ENCODE measurements at places on chromosomes 2 and 18. TPM values are rescaled to one million over a fixed set of nuclear protein-coding genes. Genes with fewer than 3 reads are reported as not detected.

- no peak for DNase-seq
Observed at GRCh38 chr2:111675419-111676194, 208.4 kb downstream of the ANAPC1 start.

- peak; percentile 100 for DNase-seq
Observed at GRCh38 chr2:189661148-189661956, at the start of gene ASNSD1. ASNSD1 (plus strand) TSS chr2:189661459; CDS start chr2:189666133, 4,674 bp downstream.

DNA sequence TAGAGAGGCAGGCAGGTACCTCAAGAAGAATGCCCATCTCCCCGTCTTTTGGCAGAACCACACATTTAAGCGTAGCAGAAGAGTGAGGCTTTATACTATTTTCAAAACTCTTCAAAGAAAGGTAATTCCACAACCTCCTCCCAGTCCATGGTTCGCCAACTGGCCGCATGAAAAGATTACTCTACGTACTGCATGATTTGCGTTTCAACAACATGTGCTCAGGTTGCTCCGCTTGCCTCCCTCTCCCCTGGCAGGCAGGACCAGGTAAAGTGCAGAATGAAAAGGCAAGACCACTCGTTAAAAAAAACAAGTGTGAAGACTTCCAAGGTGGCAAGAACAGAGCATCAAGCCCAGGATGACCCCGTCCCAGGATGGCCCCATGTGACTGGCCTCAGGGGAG, 143.7 kb downstream of the SP3 start:
- no peak for DNase-seq

- no peak for DNase-seq
Observed at GRCh38 chr18:65523461-65523860, 227.4 kb upstream of the CDH7 start.

GRCh38 chr18:64295839-64296238, 147.0 kb upstream of the LINC00305 start:
- DNase-seq = no peak

DNA sequence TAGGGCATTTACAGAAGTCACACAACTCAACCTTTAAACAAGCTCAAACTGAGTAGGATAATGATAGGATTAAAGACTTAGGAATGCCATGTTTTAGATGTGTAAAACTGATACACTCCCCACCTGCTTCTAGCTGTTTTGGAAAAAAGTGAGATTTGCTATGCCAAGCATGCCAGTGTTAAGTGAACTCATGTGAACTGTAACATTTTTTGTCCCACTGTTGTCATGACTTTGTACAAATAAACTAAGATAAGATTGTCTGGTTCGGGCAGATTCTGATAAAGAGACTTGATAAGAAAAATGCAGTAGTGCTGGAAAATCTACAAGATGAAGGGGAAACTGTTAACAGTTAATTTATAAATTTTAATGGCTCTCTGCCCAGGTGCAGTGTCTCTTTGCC, 66.5 kb downstream of the GLS start:
- DNase-seq = no peak

DNA sequence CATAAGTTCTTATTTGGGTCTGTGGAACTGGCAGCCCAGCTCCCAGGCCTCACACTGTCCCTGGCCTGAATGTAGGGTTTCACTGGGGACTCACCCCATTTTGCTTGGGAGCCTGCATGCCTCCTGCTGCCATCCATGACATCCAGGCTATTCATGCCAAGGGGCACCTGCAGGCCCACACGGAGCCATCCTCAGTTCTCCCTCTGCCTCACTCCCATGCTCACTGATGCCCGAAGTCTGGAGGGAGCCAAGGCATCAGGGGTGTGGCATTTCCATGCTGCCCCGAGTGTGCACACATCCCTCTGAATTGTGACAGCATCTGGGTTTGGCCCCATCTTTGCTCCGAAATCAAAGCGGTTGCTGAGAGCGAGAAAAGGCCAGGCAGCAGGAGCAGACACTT, 67.4 kb upstream of the ZNF804A start:
- no peak for DNase-seq

DNA sequence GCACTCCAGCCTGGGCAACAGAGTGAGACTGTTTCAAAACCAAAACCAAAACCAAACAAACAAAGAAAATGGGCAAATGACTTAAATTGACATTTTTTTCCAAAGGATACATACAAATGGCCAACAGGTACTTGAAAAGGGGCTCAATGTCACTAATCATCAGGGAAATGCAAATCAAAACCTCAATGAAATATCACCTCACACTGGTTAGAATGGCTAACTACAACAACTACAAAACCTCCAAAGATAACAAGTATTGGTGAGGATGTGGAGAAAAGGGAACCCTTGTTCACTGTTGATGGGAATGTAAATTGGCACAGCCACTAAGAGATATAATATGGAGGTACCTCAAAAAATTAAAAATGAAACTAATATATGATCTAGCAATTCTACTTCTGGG, 213.2 kb upstream of the HS6ST1 start:
- no peak for DNase-seq

- DNase-seq = peak; percentile 38
Observed at GRCh38 chr2:122072666-122073065, 317.2 kb downstream of the TSN start.

DNA sequence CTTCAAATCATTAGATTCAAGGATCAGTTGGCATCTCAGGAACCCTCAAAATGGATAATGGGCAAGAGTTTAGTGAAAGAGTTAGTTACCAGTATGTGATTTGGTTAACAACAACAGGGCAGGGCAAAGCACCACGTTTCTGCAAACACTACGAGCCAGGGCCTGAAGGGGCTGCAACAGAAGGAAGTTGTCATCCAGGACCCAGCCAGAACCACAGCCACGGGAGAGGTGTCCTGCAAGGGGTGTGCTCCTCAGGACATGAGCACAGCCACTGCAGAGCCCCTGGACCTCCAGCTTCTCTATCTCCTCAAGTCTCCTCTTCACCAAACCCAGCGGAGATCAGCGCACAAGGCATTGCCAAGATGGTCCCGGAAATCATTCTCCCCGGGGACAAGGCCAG, 173.3 kb upstream of the PIEZO2 start:
- DNase-seq = peak; percentile 4

DNA sequence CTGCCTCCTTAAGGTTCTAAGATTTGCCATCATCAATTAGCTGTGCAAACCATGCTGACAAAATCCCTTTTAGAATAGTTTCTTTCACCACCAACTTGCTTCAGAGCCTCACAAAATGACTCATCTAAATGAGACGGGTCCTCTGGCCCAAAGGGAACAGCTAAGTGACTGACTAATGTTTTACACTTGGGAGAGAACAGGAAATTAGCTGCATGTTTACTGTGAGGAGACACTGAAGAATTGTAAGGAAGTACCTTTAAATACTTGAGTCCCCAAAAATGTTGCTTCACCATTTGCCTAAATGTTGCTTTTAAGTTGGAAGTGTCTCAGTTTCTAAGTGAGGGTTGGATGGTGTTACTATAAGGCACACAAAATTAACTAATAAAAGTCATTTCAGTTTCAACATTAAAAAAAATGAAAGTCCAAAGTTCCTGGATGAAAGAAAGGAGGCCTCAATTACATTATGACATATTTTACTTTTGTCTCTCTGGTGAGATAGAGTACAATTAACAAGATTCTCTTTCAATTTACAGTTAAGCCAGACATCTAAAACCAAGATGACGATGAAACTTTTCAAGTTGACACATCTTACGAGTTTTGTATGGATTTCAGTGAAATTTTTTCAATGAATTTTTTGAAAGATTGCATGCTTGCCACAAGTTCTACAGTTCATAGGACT, 229.1 kb upstream of the FN1 start:
- DNase-seq = peak; percentile 96

GRCh38 chr2:54704688-54705605, 18.5 kb upstream of the EML6 start:
- peak; percentile 78 for DNase-seq

DNA sequence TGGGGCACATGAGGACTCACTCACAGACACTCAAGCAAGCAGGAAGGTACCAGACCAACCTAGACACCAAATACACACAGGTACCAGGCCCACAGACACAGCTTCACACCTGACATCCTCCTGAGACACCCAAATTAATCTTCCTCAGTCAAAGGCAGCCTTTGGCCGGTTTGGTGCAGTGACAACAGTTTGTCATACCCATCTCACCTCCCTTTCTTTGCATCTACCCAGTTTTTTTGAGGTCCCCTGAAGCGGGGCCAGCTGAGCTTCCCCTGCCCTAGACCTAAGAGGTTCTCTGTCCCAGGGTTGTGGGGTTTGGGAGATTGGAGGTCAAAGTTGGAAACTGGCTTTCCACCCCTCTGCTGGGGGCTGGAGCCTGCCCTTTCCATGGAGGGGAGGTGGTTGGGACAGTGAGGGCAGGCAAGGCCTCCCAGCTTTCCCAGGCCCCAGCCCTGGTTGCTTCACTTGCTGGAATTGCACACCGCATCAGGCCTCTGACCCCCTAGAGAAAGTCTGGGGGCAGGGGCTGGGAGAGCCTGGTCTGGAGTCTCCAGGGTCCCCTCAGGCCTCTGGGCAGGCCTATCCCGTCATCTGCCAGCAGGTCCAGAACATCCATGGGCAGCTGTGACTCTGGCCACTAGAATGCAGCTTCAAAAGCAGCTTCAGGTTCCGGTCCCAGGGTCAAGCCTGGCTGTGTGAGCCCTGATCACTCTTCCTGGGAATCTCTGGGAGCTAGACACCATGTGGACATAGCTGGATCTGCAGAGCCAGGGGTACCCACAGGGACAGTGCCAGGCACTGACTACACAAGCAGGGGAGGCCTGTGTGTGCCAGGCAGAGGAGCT, 12.5 kb upstream of the TEX261 start:
- DNase-seq = no peak

DNA sequence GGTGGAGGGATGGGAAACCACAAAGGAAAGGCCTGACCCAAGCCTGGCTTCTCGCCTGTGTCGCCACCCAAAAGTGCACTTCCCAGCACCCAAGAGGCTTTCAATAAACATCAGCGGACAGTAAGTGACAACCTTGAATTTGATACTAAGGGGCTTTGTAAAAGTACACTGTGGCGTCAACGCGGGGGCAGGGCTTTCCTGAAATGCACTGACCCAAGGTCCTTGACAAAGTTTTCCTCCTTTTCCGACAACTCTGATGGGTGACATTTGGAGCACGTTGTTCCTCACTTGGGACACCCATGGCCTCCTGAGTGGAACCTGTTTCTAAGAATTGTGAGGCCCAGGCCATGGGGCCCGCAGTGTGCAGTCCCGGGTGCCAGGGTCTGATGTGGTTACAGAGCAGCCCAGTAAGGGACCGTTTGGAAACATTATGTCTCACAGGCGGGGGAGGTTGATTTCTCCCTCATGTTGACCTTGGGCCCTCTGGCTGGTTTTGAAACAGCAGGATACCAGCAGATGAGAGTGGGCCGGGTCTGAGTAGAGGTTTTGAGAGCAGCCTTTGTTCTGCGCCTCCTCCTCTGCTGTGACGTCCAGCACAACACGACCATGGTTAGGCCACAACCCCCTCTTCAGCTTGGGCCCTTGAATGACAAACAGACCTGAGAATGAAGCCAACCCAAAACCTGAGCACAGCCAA, 2.8 kb upstream of the ZBTB14 start:
- no peak for DNase-seq

- no peak for DNase-seq
Observed at GRCh38 chr2:239938651-239939486, 86.3 kb downstream of the NDUFA10 start.

GRCh38 chr2:216791303-216791702, 68.6 kb downstream of the TNP1 start:
- peak; percentile 34 for DNase-seq

DNA sequence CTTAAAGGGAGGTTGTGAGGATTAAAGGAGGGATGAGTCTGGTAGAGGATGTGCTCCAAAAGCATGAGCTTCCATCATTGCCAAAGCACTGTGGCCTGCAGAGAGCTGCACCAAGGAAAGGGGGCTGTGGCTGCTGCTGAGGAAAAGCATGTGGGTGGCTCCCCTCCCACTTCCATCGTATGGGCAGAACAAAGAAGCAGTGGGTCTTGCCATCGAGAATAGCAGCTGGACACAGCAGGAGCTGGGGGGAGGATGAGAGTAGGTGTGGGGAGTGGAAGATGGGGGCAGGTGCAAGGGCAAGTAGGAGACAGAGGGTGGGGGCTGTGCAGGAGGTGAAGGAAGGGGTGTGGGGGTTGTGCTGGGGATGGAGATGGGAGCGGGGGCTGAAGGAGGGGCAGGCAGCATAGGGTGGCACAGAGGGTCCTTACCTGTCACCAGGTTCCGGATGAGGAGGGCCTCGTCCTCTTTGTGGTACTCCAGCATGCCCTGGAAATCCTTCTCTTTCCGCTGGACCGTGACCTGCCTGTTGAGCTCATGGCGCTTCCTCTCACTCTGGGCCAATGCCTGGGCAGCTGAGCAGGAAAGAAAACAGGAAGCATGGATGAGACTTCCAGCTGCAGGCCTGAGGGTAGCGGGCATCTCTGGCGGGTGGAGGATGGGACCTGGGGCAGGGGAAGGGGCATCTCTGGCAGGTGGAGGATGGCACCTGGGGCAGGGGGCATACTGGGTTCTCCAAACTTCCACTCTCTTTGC, 33.6 kb upstream of the ACAA2 start:
- no peak for DNase-seq

DNA sequence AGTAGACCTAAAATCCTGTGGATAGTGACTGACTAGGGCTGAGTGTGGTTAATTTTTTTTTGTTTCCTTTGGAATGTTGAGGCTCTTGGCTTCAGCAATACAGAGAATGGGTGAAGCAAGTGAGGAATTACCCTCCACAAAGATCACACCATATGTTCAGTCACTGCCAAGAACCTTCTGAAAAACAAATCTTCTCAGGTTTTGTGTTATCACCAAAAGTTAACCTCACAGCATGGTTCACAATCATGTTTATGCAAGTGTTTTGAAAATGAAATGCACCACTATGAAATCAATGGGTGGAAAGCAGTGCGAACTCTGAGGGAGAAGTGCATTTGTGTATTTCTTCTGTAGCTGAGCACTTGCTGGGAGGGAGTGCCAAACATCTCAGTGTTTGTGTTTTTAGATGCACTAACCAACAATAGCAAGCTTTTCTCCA, 44.4 kb downstream of the SPATS2L start:
- peak; percentile 50 for DNase-seq

DNA sequence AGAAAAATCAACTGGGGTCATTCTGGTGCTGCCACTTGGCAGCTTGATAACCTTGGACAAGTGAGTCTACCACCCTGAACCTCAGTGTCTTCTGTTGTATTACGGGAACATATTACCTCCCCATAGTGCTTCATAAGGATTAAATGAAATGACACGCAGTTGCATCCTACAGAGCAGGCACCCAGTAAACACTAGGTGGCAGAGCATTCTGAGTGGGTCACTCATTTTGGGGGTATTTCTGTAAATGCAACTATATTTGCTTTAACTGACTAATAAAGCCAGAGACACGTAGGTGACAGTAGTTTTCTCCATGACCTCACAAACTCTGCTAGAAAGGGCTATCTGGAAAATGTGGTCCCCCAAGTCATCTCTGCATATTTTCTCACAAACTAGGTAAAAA, 4.7 kb downstream of the CD226 start:
- no peak for DNase-seq

- DNase-seq = no peak
Observed at GRCh38 chr2:17231394-17231965, 286.8 kb downstream of the RAD51AP2 start.

KCNF1 gene
- polyA plus RNA-seq = 0.10 TPM

CNTNAP5 gene
- polyA plus RNA-seq = not detected

ZNF396 gene
- 0.54 TPM for polyA plus RNA-seq

DLX1 gene
- polyA plus RNA-seq = 9.5 TPM

ELOA2 gene
- not detected for polyA plus RNA-seq

ZNF521 gene
- polyA plus RNA-seq = 7.8 TPM

CRYGD gene
- not detected for polyA plus RNA-seq

ST6GAL2 gene
- not detected for polyA plus RNA-seq

Data from GM23248 (cell line).